Cardiac septum (tissue), 1 donor: ENCODE measurements at places on chromosomes 6 and 20. TPM values are rescaled to one million over a fixed set of nuclear protein-coding genes. Genes with fewer than 3 reads are reported as not detected.

GRCh38 chr20:39886650-39887190 lies 802.3 kb downstream of the MAFB start:
- no peak for DNase-seq

GRCh38 chr6:158207422-158207788 lies 39.3 kb downstream of the GTF2H5 start:
- DNase-seq = no peak

DNA sequence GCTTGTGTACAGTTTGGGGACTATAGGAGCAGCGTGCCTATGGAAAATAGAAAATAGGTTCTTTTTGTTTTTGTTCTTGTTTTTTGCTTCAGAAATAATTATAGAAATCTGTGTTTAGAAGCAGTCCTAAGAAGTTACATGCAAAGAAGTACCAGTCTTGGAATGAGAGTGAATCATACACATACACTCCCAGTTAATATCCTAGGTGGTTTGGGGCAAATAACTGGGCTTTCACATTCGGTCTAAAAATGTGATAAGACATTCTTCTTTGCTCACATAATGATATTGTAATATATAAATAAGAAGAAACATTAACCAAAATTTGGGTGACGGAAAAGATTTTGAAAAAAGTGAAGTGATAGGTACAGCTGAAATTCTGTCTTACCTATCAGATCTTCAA lies 61.0 kb downstream of the ENPP1 start:
- no peak for DNase-seq

DNA sequence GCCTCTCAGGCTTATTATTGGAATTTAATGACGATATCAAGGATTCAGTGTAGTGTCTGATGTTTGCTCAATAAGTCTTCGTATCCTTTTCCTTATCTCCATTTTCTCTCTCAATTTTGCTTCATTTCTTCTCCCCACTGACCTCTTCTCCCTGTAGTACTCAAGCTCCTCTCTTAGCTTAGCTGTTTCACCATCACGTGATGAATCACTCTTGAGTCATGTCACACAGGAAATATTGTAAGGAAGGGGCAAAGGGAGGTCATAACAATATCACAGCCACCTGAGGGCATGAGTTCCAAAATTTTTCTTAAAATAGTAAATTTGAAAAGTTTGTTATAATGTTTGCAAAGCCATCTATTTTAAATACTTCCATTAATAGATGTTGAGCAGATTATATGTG lies 392.2 kb upstream of the MARCKS start:
- DNase-seq = no peak

GRCh38 chr6:32483968-32484613 lies 44.4 kb downstream of the HLA-DRA start:
- DNase-seq = no peak

Gene L3MBTL1
- 7.9 TPM for total RNA-seq

Gene MCCD1
- not detected for total RNA-seq

Gene SLC17A2
- total RNA-seq = not detected

DNA sequence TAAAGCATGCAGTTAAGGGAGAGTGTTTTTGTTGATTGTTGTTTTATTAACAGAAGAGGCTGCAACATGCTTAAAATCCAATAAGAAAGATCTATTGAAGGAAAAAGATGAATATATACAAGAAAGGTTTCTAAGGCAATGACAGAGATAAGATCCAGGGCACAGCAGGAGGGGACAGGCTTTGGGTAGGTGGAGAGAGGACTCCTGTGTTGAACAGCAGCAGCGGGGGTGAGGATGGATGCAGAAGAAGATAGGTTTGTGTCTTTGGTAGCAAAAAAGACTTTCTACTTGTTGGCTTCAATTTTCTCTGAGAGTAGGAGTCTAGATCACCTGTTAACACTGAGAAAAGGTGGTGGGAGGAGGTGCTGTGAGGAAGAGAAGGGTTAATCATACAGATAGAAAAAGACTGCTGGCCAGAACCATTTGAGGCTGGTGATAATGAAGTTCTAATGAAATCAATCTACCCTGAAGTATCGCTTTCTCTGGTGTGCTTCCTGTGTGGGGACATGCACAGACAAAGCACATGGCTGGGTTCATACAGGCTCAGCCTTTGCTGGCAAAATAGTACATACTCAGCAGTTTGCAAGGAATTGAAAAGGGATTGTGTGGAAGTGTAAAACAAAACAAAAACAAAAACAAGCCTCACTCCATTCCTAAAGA lies 17.2 kb upstream of the DST start:
- DNase-seq = no peak

Gene KCNQ2
- 0.86 TPM for total RNA-seq

- DNase-seq = no peak
These were observed 802.4 kb downstream of the PHF3 start for GRCh38 chr6:64437996-64438395.

Gene GSTA3
- total RNA-seq = not detected

Gene MYMX
- 0.30 TPM for total RNA-seq

DNA sequence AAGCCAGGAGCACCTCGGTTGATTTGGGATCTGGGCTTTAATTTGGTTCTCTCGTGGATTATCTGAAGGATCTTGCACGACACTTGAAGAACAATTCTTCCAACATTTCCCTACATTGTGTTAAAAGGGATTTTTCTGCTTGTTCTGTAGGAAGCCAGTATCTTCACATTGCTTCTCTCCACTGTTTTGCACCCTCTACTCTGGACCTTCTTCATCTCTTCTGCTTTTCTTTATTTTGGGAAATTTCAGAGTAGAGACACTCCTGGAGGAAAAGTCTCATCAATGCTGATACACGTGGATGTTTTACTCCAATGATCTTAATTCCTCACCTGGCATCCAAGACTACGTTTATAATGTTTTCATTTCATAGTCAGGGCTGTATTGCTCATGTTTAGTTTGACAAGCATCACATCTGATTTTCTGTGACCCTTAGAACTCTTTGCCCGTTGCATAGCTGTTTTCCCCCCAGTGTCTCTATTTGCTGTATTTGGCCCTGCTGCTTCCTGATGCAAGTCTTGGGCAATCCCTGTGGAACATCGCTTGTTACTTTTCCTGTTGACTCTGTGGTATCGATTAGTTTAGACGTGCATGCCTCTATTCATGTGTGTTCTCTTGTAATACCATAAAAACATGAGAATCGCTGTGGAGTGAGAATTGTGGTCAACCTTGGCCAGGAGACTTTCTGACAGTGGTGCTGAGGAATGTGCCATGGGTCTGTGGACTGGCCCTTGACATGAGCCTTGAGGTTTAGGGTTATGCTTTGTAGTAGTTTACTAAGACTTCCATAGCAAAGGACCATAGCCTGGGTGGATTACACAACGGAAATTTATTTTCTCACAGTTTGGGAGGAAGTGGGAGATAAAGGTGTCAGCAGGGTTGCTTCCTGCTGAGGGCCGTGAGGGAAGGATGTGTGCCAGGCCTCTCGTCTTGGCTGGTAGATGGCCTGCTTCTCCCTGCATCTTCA lies 12.5 kb downstream of the PLCB1 start:
- no peak for DNase-seq

DNA sequence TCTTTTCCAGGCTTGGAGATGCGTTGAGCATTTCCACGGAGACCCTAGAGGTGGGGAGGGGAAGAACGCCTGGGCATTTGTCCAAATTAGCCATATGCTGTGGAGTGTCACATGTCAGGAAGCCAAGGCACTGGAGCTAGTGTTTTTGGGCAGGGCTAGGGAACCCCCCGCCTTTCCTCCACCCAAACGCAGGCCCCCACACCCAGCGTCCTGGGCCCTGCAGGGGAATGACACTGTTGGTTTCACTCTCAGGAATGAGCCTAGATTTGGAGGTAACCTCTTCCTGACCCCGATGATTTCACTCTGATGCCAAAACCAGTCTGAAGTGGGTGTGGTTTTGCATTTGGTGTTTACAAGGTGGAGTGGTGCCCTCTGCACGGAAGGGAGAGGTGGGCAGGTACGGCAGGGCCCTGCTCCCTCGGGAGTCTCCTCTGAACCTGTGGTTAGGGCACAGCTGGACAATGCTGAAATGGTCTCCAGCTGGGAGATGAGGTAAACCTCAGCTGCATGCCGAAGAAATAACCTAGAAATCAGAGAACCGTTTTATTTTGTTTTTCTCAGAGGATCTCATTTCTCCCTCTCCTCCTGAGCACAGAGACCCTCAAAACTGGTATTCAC lies 29.5 kb downstream of the MTHFD1L start:
- DNase-seq = no peak

GRCh38 chr6:39841291-39841690 lies 49.1 kb downstream of the DAAM2 start:
- no peak for DNase-seq

Gene KCNK16
- total RNA-seq = not detected

Gene GPX5
- not detected for total RNA-seq

- no peak for DNase-seq
These were observed 55.7 kb upstream of the PHACTR2 start for GRCh38 chr6:143621876-143622605.

Gene HRH3
- not detected for total RNA-seq

- DNase-seq = no peak
These were observed 618.9 kb upstream of the GJE1 start for GRCh38 chr6:141513830-141514229.

- no peak for DNase-seq
These were observed 944.7 kb downstream of the PHF3 start for GRCh38 chr6:64580346-64580745.

- DNase-seq = no peak
These were observed 66.1 kb upstream of the NOX3 start for GRCh38 chr6:155521719-155522118.

Gene CHMP4B
- total RNA-seq = 101 TPM
